HS-27A (cell line): ENCODE measurements at places on chromosomes 3 and 15.

- DNase-seq, result no peak
These were observed 8.5 kb upstream of the P2RY1 start for GRCh38 chr3:152826476-152826875.

GRCh38 chr3:13148561-13149329 is 75.5 kb upstream of the IQSEC1 start:
- no peak for DNase-seq

DNA sequence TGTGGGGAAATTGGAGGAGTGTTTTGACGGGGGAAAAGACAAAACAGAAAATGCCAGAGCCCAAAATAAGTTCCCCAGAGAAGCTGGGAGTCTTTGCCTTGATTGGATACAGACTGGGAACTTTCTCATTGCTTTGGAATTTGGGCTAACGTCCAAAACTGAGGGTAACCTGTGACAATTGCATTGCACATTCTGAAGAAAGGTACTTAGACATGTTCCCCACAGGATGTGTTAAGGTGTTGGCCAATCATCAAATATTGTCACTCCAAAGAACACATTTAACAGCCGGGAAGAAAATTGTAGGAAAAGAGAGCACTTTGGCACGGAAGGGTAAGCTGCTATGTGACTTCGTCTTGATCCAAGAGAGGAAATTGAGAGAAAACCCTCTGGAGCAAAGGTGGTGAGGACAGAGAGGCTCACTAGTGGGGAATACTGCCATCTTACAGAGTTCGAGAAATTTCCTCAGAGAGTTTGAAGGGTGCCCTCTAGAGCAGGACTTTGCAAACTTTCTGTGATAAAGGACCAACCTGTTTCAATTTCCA is 619.5 kb upstream of the TBL1XR1 start:
- no peak for DNase-seq

DNA sequence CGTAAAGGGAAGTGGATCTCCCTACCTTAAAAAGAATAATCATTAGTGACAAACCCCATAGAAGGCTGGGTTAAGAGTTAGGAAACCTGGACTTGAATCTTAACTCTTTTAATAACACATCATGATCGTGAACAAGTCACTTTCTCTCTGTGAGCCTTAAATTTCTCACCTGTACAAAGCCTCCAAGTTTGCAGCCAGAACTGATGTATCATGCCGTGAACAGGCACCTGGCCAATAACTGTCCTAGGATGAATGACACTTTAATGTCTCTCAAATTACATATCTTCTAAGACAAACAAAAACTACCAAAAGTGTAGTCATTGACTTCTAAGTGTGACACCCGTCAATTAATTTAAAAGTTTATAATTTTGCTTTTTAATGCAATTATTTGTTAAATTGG is 3.9 kb downstream of the UPK1B start:
- no peak for DNase-seq

- no peak for DNase-seq
These were observed 1472.3 kb upstream of the GBE1 start for GRCh38 chr3:83233715-83234114.
